ENCODE measurements at places on chromosomes 4 and X.
A peak's percentile ranks its signal among the peaks of the same experiment; 100 is the strongest.

GRCh38 chrX:44012484-44013096 is 39.4 kb upstream of the NDP start:
- no peak for DNase-seq

DNA sequence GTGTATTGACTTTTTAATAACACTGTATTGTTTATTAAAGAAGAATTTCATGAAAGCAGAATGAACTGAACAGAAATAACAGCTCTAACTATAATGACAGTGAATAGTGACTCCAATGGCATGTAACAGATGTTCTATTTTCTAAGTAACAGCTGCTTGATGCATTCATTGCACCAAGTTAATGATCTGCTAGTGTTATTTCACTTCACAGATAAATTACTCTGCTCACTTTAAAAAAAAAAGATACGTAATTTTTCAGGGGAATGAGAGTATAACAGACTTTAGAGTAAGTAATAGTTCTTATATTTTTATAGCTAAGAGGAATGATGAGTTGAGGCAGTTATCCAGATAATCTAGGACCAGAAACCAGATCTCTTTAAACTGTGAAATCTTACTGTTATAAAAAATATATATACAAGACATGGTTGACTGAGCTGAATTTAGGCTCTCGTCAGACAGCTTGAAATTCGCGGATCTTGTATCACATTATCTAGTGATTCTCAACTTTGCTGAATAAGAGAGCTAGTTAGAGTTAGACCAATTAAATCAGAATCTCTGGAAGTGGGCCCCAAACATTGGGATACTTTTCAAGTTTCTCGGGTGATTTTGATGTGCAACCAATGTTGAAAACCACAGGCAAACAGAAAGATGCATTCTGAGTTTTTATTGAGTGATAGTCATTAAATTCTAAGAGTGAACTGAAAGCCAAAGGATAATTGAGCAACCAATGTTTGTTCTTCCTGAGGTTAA is 840.7 kb downstream of the DMD start:
- DNase-seq = no peak

- no peak for DNase-seq
These were observed 51.0 kb downstream of the NSG1 start for GRCh38 chr4:4437798-4438470.

- DNase-seq = peak; percentile 49
These were observed 23.9 kb downstream of the MANBA start for GRCh38 chr4:102736636-102737549.

DNA sequence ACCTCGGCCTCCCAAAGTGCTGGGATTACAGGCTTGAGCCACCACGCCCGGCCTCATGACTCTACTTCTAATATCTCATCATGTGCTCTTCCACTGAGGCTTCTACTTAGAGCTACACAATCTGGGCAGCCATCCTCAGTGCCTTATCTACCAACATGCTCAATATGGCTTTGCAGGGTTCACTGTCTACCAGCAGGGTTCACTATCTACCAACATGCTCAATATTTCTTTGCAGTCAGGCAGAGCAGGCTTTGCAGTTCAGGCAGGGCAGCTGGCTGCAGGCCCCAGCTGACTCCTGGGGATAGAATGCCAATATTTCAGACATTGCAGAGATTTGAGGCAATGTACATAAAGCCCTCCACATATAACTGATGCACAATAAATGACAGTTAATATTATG is 47.5 kb downstream of the PKD2 start:
- peak; percentile 70 for DNase-seq

DNA sequence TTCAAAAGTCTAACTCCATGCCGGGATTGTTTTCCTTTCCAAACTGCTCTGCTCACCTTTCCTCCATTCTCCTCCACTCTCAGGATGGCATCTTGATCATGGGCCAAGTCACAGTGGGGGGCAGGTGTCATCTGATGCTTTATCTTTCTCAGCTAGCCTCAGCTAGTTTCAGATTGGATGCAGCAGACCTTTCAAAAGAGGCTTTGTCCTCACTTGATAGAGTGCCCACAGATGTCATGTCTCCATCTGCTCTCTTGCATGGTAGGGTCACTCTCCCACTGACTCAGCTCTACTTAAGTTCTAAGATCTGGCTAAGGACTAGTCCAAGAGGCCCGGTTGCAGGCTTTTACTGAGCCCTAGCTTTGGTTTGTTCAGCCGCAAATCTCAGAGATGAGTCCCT is 341.8 kb upstream of the GALNT7 start:
- DNase-seq = no peak

- DNase-seq = no peak
These were observed 1008.2 kb downstream of the NLGN4X start for GRCh38 chrX:5220421-5220820.

GRCh38 chr4:121957266-121957665 is 5.4 kb upstream of the TRPC3 start:
- no peak for DNase-seq

DNA sequence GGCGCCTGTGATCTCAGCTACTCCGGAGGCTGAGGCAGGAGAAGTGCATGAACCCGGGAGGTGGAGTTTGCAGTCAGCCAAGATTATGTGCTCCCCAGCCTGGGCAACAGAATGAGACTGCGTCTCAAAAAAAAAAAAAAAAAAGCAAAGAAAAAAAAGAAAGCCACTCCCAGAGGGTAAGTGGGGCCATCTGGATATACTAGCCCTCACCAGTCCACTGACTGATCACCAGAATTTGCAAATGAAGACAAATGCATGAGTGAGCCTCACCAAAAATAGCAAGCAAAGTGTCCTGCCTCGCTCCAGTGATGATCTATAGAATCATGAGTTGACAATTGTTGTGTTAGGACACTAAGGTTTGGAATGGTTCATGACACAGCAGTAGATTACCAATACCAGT is 47.6 kb downstream of the ZFP42 start:
- DNase-seq = no peak

All from GM23338 (cell line).